OCI-LY7 (cell line): ENCODE measurements at places on chromosomes 12 and 14.

DNA sequence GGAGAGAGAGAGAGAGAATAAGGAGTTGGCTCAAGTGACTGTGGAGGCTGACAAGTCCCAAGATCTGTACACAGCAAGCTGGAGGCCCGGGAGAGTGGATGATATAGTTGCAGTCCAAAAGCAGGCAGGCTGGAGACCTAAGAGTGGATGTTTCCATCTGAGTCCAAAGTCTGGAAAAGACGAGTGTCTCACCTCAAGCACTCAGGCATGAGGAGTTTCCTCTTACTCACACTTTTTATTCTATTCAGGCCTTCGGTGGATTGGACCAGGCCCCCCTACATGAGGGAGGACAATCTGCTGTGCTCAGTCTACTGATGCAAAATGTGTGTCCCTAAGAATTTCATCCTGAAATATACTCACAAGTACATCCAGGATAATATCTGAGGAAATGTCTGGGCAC is 484.6 kb downstream of the VRK1 start:
- DNase-seq, result no peak

DNA sequence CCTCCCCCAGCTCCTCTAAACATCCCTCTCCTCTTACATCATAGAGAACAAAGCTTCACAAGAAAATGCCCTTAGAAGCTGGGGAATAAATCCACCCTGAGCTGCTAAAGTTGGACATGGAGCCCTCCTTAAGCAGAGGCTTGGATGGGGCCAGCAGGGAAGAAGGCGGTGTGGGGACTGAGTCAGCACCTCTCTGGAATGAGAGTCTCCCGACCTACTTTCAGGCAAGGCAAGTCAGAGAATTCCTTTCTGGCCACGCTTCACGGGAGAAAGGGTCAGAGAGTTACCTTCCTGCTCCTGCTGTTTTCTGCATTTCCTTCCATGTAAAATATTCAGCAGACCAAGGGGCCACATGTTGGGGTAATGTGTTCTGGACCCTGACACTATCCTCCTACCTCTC is 113.3 kb upstream of the PRB2 start:
- no peak for DNase-seq

GRCh38 chr14:56490379-56490778 is 89.2 kb upstream of the TMEM260 start:
- peak; percentile 56 for DNase-seq

DNA sequence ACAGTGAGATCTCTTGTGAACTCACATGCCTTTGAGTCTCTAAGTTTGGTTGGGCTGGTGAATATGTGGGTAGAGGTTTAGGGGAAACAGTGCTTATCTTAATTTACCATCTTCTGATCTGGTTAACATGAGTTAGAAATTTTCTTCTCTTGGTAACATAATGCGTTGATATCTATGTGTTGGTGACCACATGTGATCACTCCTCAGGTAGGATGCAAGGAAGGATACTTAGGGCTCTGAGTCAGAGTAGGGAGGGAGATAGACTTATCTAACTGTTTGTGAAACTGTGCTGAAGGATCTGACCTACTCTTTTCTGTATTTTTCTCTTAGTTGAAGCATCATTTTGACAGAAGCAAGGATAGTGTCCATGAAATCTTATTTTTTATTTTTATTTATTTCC is 23.1 kb downstream of the FAM234B start:
- DNase-seq, result no peak

- no peak for DNase-seq
Observed at GRCh38 chr12:25976289-25976688, 17.8 kb downstream of the RASSF8 start.

- DNase-seq, result no peak
Observed at GRCh38 chr14:91858536-91859275, 8.6 kb downstream of the TC2N start.

DNA sequence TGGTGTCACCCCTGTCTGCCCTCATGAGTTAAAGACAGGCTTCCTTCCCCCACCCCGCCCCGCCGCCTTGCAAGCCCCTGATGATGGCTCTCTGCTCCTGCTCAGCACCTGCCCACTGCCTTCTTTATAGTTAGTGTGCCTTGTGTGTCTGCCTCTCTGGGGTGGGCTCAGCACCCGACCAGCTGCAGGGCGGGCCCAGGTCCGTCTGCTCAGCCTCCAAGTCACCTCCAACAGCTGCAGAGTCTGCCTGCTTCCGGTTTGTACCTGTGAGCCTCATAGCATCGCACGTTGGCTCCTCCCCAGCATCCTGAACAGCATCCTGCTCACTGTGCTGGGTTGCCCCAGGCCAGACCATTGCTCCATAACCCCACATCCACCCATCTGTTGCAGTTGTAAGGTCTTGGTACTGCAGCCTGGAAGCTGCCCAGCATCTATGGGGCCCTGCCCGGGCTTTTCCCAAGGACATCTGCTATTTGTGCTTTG is 3.5 kb downstream of the TGFB3 start:
- peak; percentile 75 for DNase-seq

GRCh38 chr14:96221841-96222240 is 17.2 kb downstream of the BDKRB2 start:
- DNase-seq, result no peak

- no peak for DNase-seq
Observed at GRCh38 chr12:125197326-125197725, 132.1 kb downstream of the AACS start.

GRCh38 chr12:88617352-88617751 is 37.1 kb upstream of the KITLG start:
- DNase-seq, result no peak

- DNase-seq, result no peak
Observed at GRCh38 chr14:93804654-93805053, 16.4 kb upstream of the PRIMA1 start.

- no peak for DNase-seq
Observed at GRCh38 chr14:38790916-38791315, 312.1 kb downstream of the SEC23A start.

- DNase-seq, result no peak
Observed at GRCh38 chr14:85565862-85566296, 35.9 kb downstream of the FLRT2 start.

DNA sequence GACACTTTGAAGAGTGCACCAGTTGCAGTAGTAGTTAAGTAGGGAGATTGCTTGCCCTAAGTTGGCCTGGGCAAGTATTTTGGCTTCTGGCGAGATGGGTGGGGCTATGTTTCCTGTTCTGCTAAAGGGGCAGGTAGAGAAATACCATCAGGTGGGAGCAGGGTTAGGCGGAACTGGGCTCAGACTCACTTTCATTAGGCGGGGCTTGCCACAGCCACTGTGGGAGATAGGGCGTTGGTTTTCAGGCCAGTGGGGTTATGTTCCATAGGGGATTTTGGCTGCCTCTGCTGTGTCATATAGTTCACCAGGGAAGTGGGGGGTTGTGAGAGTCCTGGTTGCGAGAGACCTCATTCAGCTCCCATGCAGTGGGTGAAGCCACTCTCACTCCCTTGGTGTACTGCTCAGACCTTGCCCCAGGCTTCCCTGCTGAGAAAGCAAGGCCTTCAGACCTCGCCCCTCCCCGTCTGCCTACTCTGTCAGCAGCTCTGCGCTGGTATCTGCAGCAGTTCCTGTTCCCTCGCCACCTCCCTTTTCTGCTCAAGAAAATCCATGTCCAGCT is 43.3 kb downstream of the AEBP2 start:
- DNase-seq, result no peak
